GM04503 (cell line): ENCODE measurements at places on chromosomes 4 and X.
A peak's percentile ranks its signal among the peaks of the same experiment; 100 is the strongest.

DNA sequence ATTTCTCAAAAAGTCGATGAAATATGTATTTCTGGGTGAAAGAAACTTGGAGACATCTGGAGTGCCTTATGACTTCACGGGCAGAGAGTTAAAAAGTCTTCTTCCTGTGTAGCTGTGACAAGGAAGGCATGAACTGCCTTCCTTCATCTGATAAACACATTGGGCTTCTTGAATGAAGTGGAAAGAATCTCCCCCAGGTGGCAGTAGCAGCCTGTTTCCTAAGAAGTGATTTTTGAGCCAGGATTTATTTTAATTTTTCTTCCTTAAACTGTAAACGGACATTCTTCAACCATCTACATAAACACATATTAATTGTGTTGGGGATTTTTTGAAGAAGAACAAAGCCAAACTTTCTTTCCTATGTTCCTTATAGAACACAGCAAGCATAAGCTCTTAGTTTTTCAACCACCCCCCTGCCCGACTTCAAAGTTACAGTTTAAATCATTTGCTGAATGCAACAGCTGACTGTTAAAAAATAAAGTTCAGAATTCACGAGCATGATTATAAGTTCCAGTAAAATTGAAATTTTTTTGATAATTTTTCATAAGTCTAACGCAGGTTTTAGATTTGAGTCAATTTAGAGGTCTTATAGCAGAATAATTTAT, 980 bp upstream of the GIMD1 start:
- DNase-seq = peak; percentile 41

GRCh38 chr4:161823450-161823849, 340.4 kb downstream of the FSTL5 start:
- DNase-seq = no peak

- no peak for DNase-seq
Measured at GRCh38 chrX:121114691-121115090, 67.3 kb downstream of the GLUD2 start.

DNA sequence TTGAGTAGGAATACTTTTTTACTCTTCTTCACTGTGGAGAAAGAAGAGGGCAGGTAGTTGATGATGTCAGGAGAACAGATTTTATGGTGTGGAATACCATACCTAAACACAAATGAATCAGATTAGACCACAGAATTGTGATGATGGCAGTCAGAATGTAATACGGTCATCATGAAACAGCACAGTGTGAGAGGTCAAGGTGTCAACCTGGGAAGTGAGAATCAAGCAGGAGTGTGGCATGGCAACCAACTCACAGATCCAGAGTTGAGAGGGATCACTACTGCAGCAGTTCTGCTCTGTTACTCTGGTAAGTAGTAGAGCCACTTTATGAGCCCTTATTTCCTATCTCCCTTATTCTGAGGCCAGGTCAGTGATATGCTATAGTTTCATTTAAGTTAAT, 27.7 kb downstream of the METTL14 start:
- DNase-seq = no peak

DNA sequence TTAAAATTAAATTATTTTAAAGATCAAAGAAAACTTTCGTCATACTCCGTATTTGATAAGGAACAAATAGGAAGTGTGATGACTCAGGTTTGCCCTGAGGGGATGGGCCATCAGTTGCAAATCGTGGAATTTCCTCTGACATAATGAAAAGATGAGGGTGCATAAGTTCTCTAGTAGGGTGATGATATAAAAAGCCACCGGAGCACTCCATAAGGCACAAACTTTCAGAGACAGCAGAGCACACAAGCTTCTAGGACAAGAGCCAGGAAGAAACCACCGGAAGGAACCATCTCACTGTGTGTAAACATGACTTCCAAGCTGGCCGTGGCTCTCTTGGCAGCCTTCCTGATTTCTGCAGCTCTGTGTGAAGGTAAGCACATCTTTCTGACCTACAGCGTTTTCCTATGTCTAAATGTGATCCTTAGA, at the start of gene CXCL8:
Gene CXCL8 (plus strand): TSS at position 217 of the 426 bp plus-strand sequence. CDS start 90 bp downstream, at position 307.
- DNase-seq = peak; percentile 51

DNA sequence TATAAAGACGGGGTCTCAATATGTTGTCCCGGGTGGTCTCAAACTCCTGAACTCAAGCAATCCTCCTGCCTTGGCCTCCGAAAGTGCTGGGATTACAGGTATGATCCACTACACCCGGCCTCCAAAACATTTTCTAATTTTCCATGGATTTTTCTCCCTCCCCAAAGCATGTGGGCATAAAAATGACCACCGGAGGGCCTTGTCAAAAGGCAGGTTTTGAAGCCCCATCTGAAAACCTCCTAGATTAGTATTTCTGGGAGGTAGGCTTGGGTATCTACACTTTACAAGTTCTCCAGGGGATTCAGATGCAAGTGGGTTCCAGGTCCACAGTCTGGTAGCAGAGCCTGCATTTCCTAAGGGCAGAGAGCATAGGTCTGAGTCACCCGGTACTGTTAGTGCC, 1.4 kb upstream of the GPR173 start:
- DNase-seq = no peak

- DNase-seq = no peak
Measured at GRCh38 chr4:175281894-175282293, 363.7 kb downstream of the ADAM29 start.

- no peak for DNase-seq
Measured at GRCh38 chrX:69032601-69033000, 132.7 kb downstream of the PJA1 start.

DNA sequence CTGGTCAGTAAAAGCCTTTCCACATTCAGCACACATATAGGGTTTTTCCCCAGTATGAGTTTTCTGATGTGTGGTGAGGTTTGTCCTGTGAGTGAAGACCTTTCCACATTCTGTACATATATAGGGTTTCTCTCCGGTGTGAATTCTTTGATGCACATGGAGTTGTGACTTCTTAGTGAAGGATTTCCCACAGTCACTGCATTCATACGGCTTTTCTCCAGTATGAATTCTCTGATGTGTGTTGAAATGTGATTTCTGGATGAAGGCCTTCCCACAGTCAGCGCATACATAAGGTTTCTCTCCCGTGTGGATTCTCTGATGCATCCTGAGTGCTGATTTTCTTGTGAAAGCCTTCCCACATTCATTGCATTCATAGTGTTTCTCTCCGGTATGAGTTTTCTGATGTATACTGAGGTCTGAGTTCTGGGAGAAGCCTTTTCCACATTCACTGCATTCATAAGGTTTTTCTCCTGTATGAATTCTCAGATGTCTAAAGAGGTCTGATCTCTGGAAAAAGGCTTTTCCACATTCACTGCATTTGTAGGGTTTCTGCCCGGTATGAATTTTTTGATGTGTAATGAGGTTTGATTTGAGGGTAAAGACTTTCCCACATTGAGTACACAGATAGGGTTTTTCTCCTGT, 34.7 kb downstream of the ZNF41 start:
- no peak for DNase-seq

DNA sequence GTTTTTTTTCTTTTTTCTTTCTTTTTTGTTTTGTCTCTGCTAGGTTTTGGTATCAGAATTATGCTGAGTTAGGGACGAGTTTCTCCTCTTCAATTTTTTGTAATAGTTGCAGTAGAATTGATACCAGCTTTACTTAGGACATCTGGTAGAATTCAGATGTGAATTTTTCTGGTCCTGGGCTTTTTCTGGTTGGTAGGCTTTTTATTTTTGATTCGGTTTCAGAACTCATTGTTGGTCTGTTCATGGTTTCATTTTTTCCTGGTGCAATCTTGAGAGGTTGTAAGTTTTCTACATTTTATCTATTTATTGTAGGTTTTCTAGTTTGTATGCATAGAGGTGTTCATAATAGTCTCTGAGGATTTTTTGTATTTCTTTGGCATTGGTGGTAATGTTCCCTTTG, 498.1 kb upstream of the CPEB2 start:
- DNase-seq = no peak

- DNase-seq = no peak
Measured at GRCh38 chrX:129933700-129934099, 27.7 kb downstream of the UTP14A start.

GRCh38 chrX:9899640-9900111, 67.5 kb upstream of the CLDN34 start:
- peak; percentile 49 for DNase-seq

- peak; percentile 92 for DNase-seq
Measured at GRCh38 chr4:158750379-158750778, 18.4 kb upstream of the FNIP2 start.

GRCh38 chr4:27276307-27277073, 415.8 kb downstream of the STIM2 start:
- no peak for DNase-seq

- DNase-seq = no peak
Measured at GRCh38 chr4:54384152-54384551, 155.1 kb downstream of the PDGFRA start.

DNA sequence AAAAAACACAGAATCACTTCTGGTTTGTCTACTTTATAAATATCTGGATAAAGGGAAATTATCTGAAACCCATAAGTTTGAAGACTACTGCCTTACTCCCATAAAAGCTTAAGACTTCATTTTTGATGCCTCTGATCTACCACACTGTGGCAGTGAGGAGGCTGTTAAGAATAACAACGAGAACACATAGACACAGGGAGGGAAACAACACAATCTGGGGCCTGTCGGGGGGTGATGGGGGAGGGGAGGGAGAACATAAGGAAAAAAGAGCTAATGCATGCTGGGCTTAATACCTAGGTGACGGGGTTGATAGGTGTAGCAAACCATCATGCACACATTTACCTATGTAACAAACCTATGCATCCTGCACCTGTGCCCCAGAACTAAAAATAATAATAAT, 573.7 kb downstream of the GBA3 start:
- no peak for DNase-seq

GRCh38 chr4:140865253-140866217, 109.3 kb upstream of the TBC1D9 start:
- DNase-seq = no peak

GRCh38 chr4:81609844-81610243, 138.1 kb upstream of the RASGEF1B start:
- no peak for DNase-seq

- no peak for DNase-seq
Measured at GRCh38 chrX:67546496-67547423, 2.9 kb downstream of the AR start.

- DNase-seq = no peak
Measured at GRCh38 chr4:183468210-183469095, 24.0 kb downstream of the CDKN2AIP start.

- no peak for DNase-seq
Measured at GRCh38 chr4:121198251-121198650, 34.1 kb upstream of the TNIP3 start.

DNA sequence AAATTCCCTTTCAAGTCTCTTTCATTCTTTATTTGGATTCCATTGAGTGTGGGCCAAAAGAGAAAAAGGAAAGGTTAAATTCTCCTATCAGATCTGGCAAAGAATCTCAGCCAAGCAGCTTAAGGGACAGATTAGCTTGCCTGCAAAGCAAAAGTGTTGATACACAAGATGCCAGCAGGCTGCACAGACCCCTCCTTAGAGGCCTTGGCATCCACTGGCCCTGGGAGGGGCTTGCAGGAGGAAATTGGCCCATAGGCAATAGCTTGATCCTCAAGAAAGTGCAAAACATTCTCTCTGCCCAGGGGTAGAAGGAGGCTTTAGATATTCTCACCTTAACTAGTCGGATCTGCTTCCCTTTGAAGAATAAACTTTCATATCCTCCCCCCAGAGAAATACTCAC, 300.4 kb upstream of the CPEB2 start:
- DNase-seq = no peak
